ENCODE measurements at places on chromosomes 5 and 9. TPM values are rescaled to one million over a fixed set of nuclear protein-coding genes. Genes with fewer than 3 reads are reported as not detected.

SOX30 gene
- 0.13 TPM for total RNA-seq

RASEF gene
- total RNA-seq = 1.9 TPM

SLCO6A1 gene
- total RNA-seq = 0.46 TPM

FRMD3 gene
- 0.55 TPM for total RNA-seq

WNT8A gene
- 0.26 TPM for total RNA-seq

GRCh38 chr9:30534896-30535295 is 1849.5 kb upstream of the ACO1 start:
- no peak for DNase-seq

DNA sequence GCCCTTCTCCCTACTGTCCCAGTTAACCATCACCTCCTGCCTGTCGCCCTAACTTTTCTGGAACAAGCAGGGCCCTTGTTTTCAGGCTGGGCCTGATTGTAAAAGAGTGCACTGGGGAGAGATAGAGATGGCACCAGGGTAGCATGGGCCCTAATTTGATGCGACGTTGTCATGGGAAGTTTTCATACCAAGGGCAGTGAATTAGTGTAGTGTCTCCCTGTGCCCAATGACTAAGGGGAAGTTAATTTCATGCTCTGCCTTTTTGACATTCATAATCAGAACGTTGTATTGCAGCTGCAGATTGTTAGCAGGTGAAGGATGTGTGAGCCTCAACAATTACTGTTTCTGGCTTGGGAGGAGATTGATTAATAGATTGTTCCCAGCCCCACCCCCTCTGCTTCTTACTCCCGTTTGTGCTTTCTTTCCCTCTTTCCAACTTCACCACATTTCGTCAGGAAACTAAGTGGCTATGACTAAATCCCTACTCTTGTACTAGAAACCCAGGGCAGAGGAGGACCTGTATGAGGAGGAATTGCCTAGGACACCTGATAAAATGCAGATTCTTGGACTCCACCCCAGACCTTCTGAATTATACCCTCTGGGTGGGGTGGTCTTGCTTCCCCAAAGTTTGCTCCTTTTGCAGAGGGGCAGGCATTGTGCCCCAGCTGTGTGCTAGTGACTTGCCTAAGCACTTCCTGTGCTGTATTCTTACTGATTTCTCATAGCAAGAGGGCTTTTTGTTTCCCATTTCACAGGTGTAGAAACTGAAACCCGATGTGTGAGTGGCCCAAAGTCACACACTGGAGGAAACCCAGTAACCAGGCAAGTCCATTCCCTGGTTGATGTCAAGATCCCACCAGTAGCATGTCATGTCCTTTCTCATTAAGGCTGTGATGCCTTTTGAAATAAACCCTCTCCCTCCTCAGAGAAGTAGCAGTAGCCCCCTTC is 56.3 kb downstream of the DAB2IP start:
- no peak for DNase-seq

GRCh38 chr5:74196233-74196632 is 444.3 kb downstream of the ENC1 start:
- DNase-seq = no peak

DNA sequence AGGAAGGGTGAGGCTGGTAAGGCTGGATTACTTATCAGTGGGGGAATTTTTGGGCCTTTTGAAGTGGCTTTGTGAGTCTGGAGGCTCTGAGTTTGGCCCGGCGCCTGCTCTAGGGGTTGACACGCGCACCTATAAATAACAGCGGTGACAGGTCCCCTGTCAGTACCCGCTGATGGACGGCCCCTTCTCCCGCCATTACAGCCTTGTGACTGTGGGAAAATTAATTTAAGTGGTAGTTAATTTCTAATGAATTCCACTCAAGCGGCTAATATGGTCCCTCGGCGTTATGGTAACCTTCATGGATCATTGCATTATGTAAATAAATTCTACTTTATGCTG is 16.5 kb downstream of the MRPL36 start:
- no peak for DNase-seq

GRCh38 chr9:125494653-125494915 is 212.4 kb downstream of the MAPKAP1 start:
- no peak for DNase-seq

GRCh38 chr5:97876272-97876671 is 693.2 kb upstream of the RIOK2 start:
- DNase-seq = no peak

- DNase-seq = no peak
Measured at GRCh38 chr9:37486616-37487548, 1.1 kb downstream of the POLR1E start.

DNA sequence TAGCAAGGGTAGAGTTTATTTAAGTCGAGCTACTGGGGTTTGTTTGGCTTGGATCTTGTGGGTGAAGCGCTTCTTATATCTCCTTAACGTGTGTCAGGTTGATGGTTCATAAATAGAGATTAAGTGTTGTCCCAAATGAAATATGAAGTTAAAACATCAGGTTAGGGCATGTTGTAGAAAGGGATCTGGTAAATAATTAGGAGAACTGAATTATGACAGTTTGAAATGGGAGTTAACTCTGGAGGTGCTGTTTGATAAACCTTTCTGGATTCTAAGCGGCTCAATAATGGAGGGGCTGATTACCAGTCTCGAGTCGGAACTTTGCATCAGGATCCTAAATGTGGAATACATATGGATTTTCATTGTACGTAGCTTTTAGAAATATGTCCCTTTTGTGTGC is 717.0 kb upstream of the WWC1 start:
- DNase-seq = no peak
